ENCODE measurements at places on chromosomes 1 and 21.
A peak's percentile ranks its signal among the peaks of the same experiment; 100 is the strongest.

- ATAC-seq: no peak
Measured at GRCh38 chr1:162565460-162565859, 3.9 kb downstream of the UAP1 start.

DNA sequence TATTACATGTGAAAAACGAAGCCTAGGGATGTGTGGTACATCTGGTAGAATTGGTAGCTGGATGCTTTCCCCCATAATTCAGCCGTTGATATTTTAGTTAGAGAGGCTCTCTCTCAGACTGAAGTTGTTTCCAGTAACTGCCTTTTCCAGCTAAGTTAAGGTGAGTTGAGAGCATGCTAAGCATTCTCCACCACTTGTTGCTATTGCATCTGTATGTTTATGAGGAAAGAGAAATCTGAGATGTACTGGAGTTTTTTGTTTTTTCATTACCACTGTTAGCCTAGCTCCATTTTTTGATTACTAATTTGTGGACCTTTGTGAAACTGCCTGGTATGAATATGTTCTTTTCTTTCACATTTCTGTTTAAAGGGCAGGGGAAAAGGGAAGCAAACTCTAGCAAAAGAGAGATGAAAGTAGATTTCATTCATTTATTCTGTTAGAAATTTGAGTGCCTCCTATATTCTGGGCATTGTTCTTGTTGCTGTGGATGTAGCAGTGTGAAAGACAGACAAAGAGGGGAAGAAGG lies 189.9 kb upstream of the CACYBP start:
- ATAC-seq: no peak

GRCh38 chr1:85947186-85947585 lies 209.4 kb downstream of the COL24A1 start:
- ATAC-seq: no peak

DNA sequence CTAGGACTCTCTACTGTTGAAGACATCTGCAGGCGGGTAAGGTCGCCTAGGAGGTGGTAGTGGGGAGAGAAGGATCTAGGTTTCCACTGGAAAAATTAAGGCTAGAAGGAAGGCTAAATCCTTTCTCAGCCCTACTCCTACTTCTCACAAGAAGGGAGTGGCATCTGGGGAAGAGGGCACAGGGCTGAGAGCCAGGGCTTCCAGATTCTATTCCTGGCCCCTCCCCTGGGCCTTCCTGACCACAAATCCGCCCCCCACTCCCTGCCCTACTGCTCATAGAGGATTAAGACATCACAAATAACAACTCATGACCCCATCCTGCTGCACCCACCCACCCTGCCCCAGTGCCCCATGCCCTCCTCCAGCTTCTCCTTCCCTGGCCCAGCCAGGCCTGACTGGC lies 2.5 kb downstream of the PHLDA3 start:
- ATAC-seq: no peak

DNA sequence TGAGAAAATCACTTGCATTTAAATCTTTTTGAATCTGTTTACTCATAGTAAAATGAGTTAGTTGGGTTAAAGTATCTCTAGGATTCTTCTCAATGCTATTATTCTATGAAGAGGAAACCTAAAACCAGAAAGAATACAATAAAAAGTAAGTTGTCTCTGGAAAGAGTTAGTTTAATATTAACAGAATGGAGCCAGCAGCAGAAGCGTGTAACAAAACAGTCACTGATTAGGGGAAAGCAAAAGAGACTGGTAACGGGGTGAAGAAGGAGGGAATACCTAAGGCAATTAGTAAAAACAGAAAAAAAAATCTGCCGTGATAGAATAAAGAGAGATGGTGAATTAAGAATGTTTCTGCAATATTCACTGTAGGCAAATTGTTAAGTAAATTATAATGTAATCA lies 60.0 kb downstream of the NRDC start:
- ATAC-seq: no peak

DNA sequence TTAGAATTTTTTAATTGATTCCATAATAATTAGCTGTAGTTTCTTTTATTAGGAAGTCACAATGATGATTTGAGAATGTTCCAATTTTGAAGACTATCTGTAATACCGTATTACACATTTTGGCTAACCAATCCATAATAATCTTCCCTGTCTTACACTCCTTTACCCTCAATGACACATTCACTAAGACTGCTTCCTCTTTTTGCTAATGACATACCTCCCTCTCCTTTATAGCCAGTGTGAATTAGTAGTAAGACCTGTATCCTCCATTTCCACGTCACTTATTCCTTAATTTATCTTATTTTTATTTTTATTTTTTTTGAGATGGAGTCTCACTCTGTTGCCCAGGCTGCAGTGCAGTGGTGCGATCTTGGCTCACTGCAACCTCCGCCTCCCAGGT lies 10.1 kb downstream of the KDM1A start:
- no peak for ATAC-seq

GRCh38 chr1:223225481-223225880 lies 82.4 kb upstream of the TLR5 start:
- no peak for ATAC-seq

GRCh38 chr1:70528590-70529333 lies 117.7 kb downstream of the CTH start:
- peak; percentile 53 for ATAC-seq

- no peak for ATAC-seq
Measured at GRCh38 chr1:56644064-56644918, 823 bp upstream of the PRKAA2 start.

DNA sequence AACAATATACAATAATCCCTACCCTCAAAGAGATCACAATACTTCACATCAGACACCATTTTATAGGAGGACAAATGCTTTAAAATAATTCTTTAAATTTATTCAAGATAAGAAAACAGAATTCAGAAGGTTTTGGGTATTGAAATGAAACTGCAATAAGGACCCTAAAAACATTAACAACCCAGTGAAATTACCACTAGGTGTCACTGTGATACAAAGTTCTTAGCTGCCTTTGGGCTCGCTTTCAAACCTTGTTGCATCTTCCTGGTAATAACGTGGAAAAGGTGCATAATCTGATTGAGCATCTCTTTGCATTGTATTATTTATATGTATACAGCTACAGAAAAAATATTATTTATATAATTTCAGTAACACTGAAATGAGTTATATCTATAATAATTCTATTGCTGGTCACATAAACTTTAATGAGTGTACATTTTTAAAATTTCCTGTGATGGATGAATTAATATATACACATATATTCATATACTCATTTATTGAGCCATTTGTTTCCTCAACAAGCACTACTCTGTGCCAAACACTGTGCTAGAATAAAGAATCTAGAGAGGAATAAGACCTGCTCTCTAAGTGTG lies 185.2 kb downstream of the FAF1 start:
- no peak for ATAC-seq

- ATAC-seq: no peak
Measured at GRCh38 chr1:234230414-234230862, 142.8 kb upstream of the COA6 start.

GRCh38 chr1:58717979-58718378 lies 18.1 kb upstream of the MYSM1 start:
- peak; percentile 91 for ATAC-seq

- ATAC-seq: no peak
Measured at GRCh38 chr1:10854856-10855459, 58.5 kb upstream of the CASZ1 start.

GRCh38 chr1:8941906-8942305 lies 3.8 kb upstream of the CA6 start:
- ATAC-seq: peak; percentile 66

DNA sequence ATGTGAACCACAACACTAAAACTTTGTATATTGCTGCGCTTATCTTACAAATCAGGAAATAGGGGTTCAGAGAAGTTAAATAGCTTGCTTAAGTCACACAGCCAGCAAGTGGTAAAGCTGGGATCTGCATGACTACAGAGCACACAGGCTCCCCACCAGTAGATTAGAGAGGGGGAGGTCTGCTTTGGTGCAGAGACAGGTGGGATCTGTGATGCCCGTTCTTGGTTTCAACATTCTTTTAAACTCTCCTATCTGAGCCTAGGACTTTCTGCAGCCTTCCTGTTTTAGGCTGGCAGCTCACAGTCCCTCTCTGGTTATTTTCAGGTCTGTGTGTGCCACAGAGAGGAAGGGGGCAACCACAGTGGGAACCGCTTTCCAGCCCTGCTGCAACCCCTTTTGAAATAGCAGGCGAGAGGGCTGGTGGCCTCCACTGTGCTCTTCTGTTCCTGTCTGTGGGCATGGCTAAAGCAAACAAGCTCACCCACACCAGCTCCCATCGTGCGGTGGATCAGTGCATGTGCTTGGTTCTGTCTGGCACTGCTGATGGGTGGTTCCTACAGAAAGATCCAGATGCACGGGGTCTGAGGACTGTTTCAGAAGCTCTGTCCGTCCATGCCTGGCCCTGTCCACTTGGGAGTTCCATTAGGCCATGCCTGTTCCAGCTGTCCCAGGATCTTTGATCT lies 1.7 kb upstream of the IL6R start:
- ATAC-seq: no peak

DNA sequence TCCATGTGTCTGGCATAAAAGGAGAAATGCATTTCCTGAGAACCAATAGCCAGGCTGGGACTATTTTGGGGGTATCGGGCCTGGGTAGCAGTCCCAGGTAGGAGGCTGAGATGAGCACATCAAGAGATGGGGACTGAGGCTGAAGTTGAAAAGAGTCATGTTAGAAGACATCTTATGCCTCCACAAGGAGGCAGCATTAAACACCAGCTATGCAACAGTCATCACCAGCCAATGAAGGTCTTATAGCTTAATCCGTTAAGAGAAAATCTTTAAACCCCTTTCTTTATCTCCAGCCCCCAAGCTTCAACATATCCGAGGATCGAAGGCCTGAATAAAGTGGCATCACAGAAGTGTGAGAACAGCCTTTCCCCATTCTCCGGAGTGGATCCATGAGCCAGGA lies 640.7 kb upstream of the PTBP2 start:
- ATAC-seq: no peak

- no peak for ATAC-seq
Measured at GRCh38 chr1:60994369-60994768, 88.0 kb upstream of the NFIA start.

DNA sequence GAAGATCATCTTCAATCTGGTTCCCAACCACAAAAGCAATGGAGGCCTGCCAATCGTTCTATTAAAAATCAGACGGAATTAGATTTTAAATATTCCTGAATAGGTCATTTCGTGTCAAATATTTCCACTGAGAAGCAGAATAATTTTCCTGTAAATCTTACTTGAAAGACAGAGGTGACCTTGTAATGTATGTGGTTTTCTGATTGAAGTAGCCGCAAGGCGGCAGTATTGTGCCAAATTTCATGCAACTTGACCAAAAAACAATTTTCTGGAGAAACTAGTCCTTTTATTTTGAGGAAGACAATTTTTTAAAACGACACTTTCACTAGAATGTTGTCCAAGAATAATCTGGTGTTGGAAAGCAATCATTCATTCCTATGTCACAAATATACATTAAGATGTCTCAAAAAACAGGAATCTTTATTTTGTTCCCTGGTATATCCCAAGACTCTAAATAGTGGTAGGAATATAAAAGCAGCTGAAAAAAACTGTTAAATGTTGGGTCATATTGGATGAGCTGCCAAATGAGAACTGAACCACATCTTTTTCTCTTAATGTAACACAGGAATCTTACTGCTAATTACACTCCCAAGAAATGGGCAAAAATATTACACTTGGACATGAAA lies 33.6 kb downstream of the SPAG17 start:
- ATAC-seq: no peak

GRCh38 chr1:45378184-45378583 lies 37.9 kb upstream of the MUTYH start:
- ATAC-seq: no peak

GRCh38 chr1:167633258-167633944 lies 3.4 kb downstream of the RCSD1 start:
- ATAC-seq: no peak

DNA sequence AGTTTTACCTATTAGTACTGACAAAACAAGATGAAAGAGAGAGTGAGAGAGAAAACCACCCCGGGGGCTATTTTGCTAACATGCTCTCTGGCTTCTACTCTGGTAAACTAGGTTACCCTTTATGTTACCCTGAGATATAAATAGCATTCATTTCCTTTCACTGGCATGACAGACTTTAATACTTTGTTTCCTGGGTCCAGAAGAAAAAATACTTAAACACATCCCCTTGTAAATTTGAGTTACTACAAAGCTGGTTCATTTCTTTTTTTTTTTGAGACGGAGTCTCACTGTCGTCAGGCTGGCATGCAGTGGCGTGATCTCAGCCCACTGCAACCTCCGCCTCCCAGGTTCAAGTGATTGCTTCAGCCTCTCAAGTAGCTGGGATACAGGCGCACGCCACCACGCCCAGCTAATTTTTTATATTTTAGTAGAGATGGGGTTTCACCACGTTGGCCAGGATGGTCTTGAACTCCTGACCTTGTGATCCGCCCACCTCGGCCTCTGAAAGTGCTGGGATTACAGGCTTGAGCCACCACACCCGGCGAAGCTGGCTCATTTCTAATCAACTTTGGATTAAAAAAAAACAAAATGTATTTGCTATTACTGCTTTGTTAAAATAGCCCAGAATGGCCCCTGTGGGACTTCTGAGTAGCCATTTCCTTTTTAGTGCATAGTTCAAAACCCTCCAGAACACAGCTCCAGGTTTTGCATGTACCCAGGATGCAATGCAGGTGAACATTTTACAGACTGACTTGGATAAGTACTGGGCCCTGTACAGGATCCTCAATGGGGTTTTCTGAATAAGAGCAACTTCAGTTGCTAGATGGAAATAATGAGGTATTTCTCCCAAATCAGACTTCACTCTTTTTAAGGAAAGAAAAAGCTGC lies 20.6 kb downstream of the INPP5B start:
- ATAC-seq: no peak

DNA sequence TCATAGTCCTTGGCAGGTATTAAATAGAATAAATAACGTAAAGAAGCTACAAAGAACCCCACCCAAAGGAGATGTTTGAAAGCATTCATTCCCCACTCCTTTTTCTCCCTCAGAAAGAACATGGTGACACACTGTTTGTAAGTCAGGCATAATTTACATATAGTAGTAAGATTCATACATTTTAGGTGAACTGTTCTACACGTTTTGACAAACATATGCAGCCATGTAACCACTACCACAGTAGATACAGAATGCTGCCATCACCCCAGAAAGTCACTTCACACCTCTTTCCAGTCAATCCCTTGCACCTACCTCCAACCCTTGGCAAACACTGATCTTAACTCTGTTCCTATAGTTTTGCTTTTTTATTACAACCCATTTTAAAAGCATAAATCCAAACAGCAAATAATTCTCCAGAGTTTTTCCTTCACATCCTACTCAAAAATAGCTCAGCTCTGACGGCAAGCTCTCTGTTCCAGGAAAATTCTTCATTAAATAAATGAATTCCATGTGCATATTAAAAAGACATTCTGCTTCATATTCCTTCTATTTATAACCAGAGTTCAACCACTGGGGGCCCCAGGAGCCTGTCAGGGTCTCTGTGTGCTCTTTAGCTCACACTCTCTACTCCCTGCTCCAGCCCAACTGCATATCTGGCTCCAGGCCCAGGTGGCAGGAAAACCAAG lies 258.8 kb downstream of the PLPP3 start:
- no peak for ATAC-seq

DNA sequence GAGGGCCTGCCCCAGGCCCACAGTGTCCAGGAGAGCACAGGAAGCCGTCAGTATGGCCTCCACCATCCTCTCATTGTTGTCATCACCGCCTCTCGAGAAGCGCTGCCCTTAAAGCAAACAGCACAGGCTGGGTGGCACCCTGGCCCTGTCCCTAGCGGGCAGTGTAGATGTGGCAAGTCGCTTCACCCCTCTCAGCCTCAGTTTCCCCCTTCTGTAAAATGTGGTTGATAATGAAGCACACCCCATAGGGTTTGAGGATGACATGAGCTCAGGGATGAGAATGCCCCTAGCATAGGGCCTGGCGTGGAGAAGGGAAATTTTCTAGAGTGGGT lies 13.4 kb downstream of the PLA2G2F start:
- no peak for ATAC-seq

All from activated CD4-positive, CD25-positive, alpha-beta regulatory T cell treated with anti-CD3 and anti-CD28 coated beads, Interleukin-2, amount 50 U/mL, for 24 hours (primary cell).